ENCODE measurements at places on chromosomes 11 and 22. TPM values are rescaled to one million over a fixed set of nuclear protein-coding genes. Genes with fewer than 3 reads are reported as not detected.

MUC2 gene
- not detected for total RNA-seq

MMP27 gene
- not detected for total RNA-seq

SLC15A3 gene
- 22.6 TPM for total RNA-seq

CDC42EP1 gene
- 4.1 TPM for total RNA-seq

MS4A6A gene
- not detected for total RNA-seq

SCN3B gene
- under 0.01 TPM for total RNA-seq

TBX1 gene
- total RNA-seq = 0.32 TPM

LDHAL6A gene
- total RNA-seq = not detected

LARGE1 gene
- total RNA-seq = 11.2 TPM

TCIRG1 gene
- 43.3 TPM for total RNA-seq

TEX12 gene
- 0.16 TPM for total RNA-seq

CLTCL1 gene
- 8.4 TPM for total RNA-seq

TPH1 gene
- total RNA-seq = under 0.01 TPM

LRRC32 gene
- total RNA-seq = 9.6 TPM

OR1S1 gene
- total RNA-seq = not detected

MCHR1 gene
- total RNA-seq = 0.63 TPM

EFEMP2 gene
- total RNA-seq = 71.1 TPM

DRICH1 gene
- 0.17 TPM for total RNA-seq

ZNF215 gene
- total RNA-seq = 3.0 TPM

KDM4E gene
- total RNA-seq = not detected

NECTIN1 gene
- 1.6 TPM for total RNA-seq

TMPRSS4 gene
- 0.17 TPM for total RNA-seq

NFAM1 gene
- not detected for total RNA-seq

RASSF10 gene
- total RNA-seq = not detected

POU2AF2 gene
- total RNA-seq = not detected

OR51I2 gene
- not detected for total RNA-seq

FOSL1 gene
- 3.9 TPM for total RNA-seq

RIMBP3B gene
- total RNA-seq = under 0.01 TPM

CRYBB2 gene
- not detected for total RNA-seq

OR4D5 gene
- total RNA-seq = not detected

MSANTD2 gene
- total RNA-seq = 5.7 TPM

CASP1 gene
- 74.3 TPM for total RNA-seq

MPZL2 gene
- total RNA-seq = under 0.01 TPM

IFTAP gene
- total RNA-seq = 46.8 TPM

WT1 gene
- total RNA-seq = not detected

Measured in bronchial smooth muscle cell (primary cell).